ENCODE measurements at places on chromosomes 7 and 10.

DNA sequence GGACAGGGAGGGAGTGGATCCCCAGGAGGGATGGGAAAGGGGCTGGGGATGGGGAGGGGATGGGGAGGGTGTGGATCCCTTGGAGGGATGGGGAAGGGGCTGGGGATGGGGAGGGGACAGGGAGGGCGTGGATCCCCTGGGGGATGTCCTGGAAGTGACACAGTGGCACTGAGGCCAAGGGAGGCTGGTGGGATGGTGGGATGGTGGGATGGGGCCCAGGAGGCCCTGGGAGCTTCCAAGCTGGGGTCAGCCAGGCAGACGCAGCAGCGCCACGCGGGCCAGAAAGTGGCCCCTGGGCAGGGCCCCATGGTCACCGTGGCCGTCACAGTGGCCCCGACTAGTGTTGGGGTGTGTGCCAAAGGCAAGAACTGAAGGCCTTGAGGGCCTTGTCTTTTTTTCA, 67.8 kb downstream of the INPP5A start:
- no peak for DNase-seq

DNA sequence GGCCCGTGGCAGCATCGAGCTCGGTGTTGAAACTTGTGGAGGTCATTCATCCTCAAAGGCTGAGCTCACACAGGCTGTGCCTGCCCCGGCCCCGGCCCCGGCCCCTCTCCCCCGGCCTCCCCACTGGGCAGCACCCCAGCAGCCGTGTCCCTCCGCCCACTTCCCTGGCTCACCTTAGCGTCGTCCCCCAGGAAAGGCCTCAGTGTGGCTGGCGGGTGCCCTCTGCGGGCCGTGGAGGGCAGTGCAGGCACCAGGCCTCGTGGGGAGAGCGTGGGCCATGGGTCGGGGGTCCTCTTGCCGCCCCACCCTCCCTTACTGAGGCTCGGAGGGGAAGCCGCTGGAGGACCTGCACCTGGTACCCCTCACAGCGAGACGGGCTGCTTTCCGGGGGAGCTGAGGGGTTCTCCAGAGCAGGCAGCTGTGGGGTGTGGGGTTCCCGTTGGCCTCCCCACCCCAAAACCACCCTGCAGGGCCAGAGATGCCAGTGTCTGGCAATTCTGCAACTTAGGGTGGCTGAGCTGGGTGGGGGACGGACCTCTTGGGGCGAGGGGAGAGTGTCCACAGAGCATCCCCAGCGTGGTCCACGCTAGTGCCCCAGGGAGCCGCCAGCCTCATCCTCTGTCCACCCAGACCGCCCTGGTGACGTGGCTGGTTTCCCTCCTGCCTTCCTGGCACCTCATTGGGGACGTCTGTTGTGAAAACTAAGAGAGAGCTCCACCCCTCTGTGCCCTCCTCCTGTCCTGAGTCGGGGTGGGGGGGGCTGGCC, 44.2 kb upstream of the DPYSL4 start:
- DNase-seq = peak; percentile 40

- DNase-seq = no peak
These were observed 24.2 kb upstream of the SMIM30 start for GRCh38 chr7:113142385-113143119.

GRCh38 chr7:135392701-135393100, 117.2 kb downstream of the CNOT4 start:
- DNase-seq = no peak

- DNase-seq = no peak
These were observed 172.0 kb downstream of the ZEB1 start for GRCh38 chr10:31490858-31491504.

DNA sequence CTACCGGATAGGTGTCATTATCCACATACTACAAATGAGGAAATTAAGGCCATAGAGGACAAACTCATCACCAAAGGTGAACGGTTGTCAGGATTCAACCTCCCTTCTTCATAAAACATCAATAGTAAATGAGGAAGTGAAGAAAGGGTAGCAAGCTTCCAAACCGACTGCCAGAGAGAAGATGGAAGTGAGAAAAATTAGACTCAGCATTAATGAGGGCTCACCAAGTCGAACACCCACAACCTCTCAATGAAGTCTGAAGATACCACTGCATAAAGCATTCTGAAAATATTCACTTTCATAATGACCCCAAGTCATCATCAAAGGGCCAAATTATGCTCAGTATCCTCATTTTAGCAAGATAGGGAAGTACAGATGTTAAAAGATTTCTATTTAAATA, 29.6 kb downstream of the ABCB4 start:
- no peak for DNase-seq

DNA sequence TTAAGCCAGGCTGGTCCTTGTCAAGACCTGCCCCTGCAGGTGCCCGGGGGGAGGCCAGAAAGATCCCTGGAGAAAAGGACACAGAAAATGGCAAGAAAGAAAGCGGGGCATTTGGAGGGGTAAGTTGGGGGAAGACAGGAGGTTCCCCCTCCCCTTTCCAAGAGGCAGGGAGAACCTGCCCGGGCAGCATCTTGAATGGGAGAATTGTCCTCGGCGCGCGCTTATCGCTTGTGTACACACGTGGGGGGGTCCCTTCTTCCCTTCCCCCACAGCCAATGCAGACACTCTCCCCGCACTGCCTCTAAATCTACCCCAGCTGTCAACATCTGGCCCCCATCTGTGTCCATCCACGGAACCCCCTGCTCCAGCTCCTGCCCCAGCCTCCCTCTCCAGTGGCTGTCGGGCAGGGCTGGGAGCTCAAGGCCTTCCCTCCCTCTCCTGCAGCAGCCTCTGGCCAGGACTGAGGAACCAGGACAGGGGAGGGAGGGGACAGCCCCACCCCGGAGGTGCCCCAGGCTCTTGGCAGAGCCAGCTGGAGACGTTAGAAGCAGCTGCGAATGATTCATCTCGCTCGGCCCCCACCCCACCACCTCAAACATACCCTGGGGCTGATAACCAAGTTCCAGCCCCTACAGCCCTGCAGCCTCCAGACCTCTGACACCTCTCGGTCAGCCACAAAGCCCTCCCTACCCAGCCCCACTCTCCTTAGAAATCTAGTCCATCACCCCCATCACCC, 25.3 kb downstream of the EPHB4 start:
- DNase-seq = no peak

DNA sequence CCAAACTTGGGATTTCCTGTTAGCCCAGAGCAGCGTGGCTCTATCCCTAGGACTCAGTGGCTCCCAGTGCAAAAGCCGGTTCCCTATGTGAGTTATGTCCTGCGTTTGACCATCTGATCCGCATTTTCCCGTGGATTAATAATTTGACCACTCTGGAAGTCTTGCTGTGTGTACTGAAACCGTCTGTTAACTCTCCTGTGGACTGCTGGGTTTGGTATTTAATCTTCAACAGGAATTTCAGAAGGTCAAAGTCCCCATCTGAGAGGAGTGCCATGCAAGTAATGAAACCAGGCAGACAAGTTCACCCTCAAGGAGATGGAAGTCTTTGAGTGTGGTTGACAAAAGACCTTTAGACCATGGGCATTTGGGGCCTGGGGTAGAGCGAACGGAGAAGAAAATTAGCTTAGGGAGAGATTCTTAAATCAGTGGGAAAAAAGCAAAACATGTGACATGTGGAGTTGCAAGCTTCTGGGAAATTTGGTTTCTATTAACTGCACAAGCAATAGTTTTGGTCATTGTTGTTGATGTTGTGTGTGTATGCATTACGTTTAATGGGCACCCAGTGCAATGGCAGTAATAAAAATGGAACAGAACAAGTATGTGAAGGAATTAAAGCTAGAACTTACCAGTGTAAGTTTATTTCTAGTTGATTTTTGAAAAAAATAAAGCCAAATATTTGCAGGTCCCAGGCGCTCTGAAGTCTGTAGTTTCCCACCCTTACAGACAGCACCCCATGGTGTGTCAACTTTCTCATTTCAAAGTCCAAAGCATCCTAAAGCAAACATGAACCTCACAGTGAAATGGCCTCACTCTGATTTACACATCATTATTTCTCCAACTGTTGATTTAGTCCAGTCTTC, 38.2 kb downstream of the LYZL1 start:
- DNase-seq = no peak

- no peak for DNase-seq
These were observed 191.9 kb downstream of the RPS24 start for GRCh38 chr10:78225594-78225993.

DNA sequence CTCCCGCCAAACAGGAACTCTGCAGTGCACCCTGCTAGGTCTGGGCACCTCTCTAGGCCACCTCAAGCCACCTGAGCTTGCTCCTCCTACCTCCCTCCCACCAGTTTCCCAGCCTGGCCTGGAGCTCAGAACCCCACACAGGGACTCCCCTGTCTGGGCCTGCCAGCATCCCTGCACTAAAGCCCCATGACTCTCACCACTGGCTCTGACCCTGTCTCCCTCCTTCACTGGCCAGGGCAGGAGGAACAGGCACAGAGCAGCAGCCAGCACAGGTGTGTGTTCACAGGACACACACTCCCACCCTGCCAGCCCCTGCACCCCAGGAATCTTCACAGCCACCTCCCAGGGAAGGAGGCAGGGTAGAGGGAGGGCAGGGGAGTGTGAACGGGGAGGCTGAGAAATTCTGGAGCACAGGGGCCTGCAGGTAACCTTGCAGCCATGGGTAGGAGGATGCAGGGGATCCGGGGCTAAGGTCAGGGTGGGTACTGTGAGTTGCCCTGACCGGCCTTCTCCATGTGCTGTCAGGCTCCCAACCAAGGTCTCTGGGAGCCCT, 13.9 kb upstream of the ANTXRL start:
- DNase-seq = no peak

DNA sequence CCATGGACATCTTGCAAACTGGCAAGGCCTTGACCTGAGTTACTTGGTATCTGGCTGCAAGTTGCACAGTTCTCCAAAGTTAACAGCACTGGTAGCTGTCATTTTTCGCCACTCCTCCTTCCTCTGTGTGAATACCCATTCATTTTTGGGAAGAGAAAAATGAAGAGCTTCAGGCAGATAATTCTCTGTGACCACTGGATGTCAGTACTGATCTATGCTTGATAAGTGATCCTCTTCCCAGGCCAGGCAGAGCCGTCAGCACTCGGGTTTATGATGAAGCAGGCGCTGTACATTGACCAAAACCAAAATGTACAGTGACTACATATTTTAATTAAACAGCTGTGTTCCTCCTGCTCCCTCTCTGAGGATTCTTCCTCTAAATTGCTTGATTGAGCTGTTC, 55.9 kb upstream of the PDZD8 start:
- DNase-seq = no peak

- no peak for DNase-seq
These were observed 46.9 kb downstream of the EGFR start for GRCh38 chr7:55065511-55066229.

GRCh38 chr10:111874576-111874975, 309.0 kb downstream of the GPAM start:
- no peak for DNase-seq

DNA sequence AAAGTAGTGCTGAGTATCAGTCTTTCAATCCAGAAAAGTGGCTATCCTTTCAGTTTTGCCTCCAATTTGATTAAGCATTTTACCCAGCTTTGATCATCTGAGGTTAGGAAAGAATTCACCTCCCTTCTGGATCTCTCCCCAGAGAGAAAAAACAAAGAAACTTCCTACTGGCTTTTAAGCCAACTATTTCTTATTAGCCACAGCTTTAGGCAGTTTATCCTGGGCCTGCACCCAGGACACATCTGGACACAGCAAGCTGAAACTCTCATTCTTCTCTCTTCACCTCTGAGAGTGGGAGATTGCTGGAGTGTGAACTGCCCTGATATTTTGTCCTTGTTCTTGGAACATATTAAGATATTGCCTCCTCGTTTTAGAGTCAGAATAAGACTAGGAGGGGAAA, 43.5 kb upstream of the LSM8 start:
- DNase-seq = no peak

DNA sequence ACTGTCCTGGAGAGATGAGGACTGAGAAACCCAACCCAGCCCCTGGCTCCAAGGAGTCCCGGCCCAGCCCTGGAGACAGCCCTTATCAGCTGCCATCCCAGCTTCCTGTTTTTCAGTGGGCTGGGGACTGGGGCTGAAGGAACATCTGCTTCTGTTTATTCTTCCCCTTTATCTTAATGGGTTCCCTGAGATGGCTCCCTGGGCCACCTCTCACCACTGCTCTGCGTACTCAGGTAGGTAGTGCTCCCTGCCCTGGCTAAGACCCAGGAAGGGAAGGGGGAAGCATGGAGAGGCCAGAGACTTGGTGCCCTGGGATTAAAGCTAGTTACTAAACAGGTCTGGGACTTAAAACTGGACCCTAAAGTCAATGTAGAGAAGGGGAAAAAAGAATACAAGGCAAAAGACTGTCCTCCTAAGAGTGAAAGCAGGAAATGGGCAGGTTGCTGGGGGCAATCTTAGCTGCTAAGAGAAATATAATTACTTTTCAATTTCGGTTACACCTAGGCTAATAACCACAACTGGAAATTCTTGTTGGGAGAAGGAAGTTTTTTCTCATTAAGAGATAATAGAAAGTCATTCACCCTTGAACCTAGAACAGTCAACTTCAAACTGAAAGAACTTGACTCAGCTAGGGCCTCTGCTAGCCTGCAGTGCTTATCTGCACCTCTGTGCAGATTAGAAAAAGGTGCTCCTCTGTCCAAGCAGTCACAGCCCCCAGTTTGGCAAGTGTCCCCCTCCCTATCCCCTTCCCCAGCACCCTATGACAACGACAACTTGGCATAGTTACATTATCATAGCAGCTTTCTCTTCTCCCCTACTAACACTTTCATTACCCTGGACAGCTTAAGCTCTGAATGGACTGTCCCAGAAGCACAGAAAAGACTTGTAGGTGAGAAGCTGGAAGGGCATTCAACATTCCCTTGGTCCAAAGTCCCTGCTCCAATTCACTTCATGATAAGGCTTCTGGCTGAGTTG, 65.6 kb upstream of the KDM7A start:
- DNase-seq = no peak

- DNase-seq = no peak
These were observed 94.3 kb downstream of the IQUB start for GRCh38 chr7:123440101-123440548.

GRCh38 chr10:70479626-70480238, 1.2 kb downstream of the PALD1 start:
- no peak for DNase-seq

DNA sequence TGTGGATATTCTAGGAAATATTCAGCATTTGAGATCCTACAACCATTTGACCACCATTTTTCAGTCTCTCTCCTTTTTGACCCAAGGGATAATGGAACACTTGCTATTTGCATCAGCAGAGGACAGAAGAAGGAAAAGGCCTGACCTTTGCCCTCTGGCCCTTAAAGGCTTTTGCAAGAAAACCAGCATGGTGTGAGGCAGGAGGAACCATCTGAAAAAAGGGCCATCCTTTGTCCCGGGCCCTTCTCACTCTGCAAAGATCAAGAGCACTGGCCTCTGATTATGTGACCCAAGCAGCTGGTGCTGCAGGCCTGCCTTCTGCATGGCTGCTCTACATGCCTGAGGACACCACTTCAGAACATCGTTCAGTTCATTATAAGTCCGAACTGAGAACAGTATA, 133.3 kb upstream of the STK17A start:
- no peak for DNase-seq

DNA sequence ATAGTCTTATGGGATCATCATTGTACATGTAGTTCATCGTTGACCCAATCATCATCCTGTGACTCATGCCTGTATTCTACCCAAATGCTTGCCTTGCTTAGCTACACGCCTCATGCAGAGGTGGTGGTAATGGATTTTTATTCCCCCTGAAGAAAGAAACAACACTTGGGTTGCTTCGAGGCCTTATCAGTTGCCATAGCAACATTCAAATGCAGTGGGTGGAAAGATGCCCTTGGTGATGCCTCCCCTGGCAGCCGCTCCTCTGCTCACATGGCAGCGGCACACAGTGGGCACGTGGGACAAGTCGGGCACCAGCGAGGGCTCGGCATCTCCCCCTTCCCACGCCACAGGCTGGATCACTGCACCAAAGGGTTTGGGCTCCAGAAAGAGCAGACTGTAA, 54.0 kb upstream of the NMT2 start:
- no peak for DNase-seq
